ENCODE measurements at places on chromosomes 5 and 9.

- no peak for DNase-seq
Observed at GRCh38 chr9:80789831-80790230, 899.5 kb downstream of the TLE1 start.

DNA sequence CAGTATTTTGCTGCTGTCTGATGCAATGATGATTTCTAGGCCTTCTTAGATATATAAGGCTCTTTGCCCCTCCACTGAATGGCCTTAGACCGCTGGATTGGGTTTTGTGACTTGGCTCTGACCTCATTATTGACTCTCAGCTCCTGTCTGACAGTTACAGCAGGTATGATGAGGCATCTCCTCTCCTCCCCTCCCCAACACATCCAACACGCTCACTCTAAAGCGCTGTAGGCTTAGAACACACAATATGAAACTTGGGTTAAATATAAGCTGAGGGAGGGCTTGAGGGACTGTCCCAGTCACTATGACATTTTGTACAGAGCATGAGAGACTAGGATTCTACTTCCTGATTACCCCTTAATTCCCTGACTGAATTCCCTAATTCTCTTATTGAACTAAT is 18.8 kb upstream of the CER1 start:
- DNase-seq, result no peak

GRCh38 chr9:121297389-121297788 is 29.4 kb downstream of the GSN start:
- DNase-seq, result no peak

DNA sequence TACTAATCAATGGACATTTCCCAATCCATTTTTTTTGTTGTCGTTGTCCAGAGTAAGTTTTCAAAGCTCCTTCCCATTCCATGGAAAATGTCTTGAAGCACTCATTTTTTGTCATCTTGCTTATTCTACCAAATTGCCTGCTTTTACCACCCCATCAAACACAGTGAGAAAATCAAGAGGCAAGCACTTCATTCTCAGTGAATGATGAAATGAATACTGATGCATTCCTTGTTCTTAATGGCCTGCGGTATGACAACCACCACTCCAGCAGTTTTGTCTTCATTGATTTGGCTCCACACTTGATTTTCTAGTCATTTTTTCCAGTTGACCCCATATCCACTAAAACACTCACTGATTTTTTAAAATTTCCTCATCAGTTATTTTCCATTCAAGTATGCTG is 193.5 kb upstream of the ANKH start:
- no peak for DNase-seq

GRCh38 chr9:132410642-132411041 is 631 bp downstream of the CFAP77 start:
- no peak for DNase-seq

DNA sequence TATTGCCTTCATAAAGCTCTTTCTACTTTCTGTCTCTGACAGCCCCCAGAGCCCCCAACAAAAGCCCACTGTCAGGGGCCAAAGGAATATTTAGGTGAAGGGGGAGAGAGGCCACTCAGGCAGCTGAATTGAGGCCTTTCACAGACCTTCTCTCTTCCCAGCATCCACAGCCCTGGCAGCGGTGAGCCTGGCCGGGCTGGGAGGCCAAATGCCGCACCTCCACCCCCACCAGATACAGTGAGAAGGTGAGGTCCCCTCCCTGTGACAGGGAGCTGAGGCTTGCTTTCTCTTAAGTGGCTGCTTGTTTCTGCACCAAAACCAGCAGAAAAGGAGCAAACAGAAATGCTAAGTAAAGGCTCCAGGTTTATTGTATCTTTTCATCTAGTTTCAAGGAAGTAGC is 168.1 kb downstream of the ROR2 start:
- DNase-seq, result no peak

DNA sequence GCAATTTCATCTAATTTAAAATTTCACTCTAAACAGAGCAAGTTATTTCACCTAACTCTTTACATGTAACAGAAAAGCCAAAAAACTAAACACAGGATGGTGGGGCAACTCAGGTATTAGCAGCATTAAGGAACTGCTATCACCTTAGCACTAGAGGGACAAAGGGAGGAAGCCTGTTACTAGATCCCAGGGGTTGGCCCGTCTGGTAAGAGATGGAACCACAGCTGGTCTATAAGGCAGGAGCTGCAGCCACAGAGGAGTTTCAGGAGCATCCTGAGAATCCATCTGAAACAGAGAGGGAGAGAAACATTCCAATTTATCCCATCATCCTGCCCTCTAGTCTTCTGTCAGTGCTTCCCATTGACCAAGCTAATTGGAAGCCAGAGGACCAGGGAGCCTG is 300.3 kb downstream of the MRPS30 start:
- no peak for DNase-seq

DNA sequence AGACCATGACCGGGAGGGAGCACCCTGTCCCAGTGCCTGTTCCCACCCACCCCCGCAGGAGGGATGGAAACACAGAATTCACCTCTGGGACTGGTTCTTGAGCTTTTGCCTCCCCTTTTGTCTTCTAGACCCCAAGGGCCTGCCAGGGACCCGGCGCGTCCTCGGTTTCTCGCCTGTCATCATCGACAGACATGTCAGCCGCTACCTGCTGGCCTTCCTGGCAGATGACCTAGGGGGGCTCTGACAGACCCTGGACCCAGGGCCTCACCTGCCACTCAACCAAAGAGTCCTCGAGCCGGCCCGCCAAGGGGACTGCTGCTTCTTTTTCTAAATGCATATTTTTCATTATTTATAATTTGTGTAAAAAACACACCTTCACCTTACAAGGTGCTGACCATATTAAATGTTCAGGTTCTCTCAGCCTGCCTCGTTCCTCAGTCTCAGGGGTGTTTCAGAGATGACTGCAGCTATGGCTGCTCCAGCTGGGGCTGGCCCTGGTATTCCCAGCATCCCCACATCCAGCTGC is 16.9 kb downstream of the CARD19 start:
- DNase-seq, result peak; percentile 15

GRCh38 chr5:114319236-114319635 is 42.6 kb upstream of the KCNN2 start:
- no peak for DNase-seq

DNA sequence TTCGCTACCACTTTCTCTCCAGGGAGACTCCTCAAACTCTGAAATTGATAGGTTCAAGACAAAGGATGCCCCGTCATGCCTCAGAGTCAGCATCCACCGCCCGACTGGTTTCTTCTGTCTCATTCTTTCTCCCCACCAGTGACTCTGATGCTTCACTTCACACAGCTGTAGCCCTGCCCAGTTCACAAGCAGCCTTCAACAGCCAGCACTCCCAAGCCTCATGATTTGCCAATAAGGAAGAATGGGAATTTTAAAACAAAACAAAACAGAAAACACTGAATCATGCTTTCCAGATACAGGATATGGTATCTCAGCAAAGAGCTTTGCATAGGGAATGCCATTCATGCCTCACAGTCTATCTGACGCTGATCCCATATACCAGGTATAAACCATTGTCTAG is 371.2 kb upstream of the RORB start:
- no peak for DNase-seq

GRCh38 chr9:126861707-126862103 is 1.3 kb downstream of the ZBTB34 start:
- DNase-seq, result no peak

- DNase-seq, result no peak
Observed at GRCh38 chr9:17669206-17669605, 90.3 kb downstream of the SH3GL2 start.

- DNase-seq, result no peak
Observed at GRCh38 chr5:176513788-176514187, 23.4 kb downstream of the RNF44 start.

DNA sequence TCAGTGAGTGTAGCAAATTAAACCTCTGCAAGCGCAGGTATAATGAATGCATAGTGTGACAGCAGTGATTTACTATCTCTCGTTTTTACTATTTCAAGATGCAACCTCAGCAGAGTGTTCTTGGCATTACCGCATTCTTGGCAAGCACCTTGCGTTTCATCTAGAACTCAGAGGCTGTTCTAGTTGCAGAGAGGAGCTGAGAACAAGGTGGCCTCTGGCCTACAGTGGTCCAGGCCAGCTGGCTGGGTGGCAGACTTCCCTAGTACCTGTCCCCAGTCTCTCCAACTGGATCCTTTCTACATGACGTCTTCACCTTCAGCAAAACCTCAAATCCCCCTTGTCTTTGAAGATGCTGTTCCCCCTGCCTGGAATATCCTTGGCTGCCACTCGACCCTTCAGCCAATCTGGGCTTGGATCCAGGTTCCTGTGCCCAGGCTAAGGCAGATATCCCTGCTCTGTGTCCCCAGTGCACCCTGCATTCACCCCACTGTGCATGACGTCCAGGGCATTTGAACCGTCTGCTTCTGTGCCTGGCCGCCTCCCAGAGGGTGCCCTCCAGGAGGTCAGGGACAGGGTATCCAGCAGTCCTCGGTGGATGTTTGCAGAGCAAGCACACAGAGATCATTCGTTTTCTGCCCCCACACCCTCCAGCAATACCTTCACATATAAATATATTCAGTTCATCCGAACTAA is 120.4 kb upstream of the CPEB4 start:
- DNase-seq, result peak; percentile 73

- DNase-seq, result no peak
Observed at GRCh38 chr9:107931071-107931715, 441.6 kb upstream of the KLF4 start.

DNA sequence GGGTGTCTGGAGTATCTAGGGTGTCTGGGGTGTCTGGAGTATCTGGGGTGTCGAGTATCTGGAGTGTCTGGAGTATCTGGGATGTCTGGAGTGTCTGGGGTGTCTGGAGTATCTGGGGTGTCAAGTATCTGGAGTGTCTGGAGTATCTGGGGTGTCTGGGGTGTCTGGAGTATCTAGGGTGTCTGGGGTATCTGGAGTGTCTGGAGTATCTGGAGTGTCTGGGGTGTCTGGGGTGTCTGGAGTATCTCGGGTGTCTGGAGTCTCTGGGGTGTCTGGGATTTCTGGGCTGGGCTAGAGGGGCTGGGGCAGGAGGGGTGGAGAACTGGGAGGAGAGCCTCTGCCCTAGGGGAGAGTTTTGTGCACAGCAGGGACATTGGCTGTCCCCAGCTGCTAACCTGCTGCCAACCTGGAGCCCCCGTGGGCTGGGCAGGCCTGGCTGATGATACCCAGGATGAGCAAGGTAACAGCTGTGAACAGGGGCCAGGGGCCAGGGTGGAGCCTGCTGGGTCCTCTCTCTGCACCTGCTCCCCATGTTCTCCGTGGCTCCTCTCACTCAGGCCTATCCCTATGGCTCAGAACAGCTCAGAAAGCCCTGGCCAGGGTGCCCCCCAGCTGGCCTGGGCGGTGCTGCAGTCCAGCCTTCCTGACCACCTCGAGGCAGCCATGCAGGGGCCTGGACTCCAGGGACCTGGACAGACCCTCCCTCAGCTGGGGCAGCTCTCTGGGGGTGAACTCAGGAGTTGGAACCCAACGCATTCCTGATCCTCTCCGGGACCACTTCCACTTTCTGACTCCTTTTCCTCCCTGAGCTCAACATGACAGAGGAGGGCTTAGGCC is 29.9 kb downstream of the LHX3 start:
- DNase-seq, result no peak

DNA sequence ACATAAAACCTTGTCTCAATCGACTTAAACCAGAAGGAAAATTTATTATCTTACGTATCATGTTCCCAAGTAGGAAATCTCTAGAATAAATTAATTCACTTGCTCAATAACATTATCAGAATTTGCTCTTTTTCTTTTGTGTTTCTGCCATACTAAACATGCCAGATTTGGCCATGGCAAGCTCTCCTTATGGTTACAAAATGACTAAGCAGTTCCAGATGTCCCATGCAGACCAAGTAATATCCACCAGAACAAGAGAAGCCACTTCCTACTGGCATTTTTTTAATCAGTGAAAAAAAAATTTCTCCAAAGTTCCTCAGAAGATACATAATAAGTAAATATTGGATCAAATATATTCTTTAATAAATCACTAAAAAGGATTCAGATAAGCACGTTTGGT is 25.2 kb upstream of the ADAMTS6 start:
- DNase-seq, result no peak

DNA sequence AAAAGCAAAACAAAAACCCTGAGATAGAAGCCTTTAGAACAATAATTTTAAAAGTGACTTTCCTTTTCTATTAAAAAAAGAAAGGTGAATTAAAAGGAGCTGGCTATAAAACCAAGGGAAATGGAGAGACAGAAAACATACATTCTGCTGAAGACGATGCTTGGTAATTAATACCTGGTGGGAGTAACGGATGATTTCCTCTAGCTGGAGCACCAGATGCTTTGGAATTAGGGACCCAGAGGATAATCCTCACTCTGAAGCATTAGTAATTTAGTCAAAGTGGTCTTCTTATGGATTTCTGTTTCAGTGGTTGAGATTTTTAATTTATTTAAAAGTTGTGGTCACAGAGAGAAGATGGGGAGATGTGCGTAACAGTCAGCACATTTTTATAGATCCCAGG is 982.5 kb downstream of the TLE4 start:
- DNase-seq, result no peak

- no peak for DNase-seq
Observed at GRCh38 chr9:90870621-90871326, 69.2 kb downstream of the SYK start.

DNA sequence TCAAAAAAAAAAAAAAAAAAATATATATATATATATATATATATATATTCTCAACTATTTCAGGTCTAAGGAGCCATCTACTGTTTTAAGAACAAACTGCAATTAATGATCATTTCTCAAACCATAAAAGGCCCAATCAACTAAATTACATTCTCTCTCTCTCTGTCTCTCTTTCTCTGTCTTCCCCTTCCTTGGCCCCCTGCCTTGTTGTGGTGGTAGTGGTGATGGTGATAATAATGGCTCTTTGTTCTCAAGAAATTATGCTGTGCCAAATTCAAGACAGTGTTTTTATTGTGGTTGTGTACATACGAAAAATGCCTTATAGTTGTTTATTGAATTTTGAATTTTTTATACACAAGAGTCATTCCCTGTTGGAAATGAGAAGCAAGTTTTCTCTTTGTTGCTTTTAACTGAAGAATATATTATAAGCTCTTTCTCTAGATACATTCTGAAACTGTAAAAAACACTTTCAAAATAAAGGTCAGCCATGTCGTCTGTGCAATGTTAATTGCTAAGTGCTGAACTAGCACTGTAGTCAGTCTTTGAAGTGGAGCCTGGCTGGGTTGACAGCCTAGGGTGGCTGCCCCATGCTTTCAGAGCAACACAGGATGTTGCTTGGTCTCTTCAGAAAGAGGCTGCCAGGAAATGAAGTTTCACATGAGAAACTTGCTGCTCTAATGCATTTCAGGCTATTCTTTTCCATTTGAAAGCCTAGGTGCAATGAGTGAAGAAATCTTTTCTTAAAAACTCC is 96.0 kb downstream of the HINT1 start:
- no peak for DNase-seq

DNA sequence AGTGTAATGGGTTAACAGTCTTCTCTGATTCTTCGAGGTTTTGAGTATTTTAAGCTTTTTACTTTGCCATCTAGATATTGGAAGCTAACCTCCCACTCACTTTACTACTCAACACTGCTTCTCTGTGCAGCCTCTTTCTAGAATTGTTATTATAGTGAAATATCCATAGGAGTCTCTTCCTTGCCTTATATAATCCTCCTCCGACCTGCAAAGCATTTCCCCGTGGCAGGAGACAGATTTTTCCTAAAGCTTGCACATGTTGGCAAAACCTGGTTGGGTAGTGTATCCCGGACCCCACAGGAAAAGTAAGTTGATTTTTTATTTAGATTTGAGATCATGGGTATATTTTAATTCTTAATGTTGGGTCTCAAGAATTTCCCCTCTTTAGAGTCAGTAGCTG is 249.1 kb downstream of the CD180 start:
- no peak for DNase-seq

- peak; percentile 29 for DNase-seq
Observed at GRCh38 chr5:152688561-152689249, 283.6 kb upstream of the NMUR2 start.

All from left cardiac atrium (tissue), 4 donors.